ENCODE measurements at places on chromosomes 11 and 22.

DNA sequence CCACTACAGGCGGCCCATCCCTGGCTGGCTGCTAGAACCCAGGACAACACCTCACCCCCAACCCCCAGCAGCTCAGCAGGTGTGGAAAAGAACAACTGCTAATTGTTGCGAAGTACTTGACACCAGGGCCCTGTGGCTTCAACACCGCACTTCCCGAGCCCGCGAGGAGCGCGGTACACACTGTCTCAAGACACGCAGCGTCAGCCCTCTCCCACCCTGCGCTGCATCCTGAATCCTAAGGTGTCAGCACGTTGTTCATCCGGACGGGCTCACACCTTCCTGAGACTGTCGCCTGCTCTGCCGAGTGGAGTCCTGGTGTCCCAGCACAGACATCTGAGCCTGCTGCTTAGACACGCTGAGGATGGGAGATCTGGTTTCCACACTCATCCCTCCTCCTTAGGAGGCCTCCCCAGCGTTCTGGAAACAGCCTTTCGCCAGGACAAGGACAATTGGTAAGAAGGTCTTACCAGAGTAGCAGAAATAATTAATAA is 1336.2 kb downstream of the BRD1 start:
- no peak for DNase-seq

- DNase-seq = peak; percentile 13
Observed at GRCh38 chr11:26743622-26744021, 21.8 kb upstream of the SLC5A12 start.

- DNase-seq = no peak
Observed at GRCh38 chr22:26903030-26903856, 245.9 kb downstream of the MIAT start.

DNA sequence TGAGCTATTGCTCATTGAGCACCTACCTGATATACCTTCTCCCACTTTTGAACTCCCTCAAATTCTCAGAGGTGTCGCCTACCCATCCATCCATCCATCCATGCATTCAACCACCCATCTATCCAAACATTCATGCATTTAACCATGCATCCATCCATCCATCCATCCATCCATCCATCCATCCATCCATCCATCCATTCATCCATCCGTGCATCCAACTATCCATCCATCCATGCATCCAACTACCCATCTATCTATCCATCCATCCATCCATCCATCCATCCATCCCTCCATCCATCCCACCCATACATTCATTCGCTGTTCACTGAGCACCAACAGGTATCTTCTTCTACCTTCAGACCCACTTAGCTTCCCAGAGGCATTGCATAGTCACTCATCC is 342.8 kb downstream of the CTTN start:
- DNase-seq = no peak

- DNase-seq = no peak
Observed at GRCh38 chr11:125171974-125172373, 7.4 kb downstream of the PKNOX2 start.

All from iris pigment epithelial cell (primary cell).